ENCODE measurements at places on chromosomes 7 and 10. TPM values are rescaled to one million over a fixed set of nuclear protein-coding genes. Genes with fewer than 3 reads are reported as not detected.

Gene AGR2
- 228 TPM for polyA plus RNA-seq

Gene TDRD1
- polyA plus RNA-seq = 0.05 TPM

Gene SPDYE2B
- not detected for polyA plus RNA-seq

Gene CREB5
- 1.5 TPM for polyA plus RNA-seq

Gene ARMC10
- 16.9 TPM for polyA plus RNA-seq

Gene ANKRD30A
- polyA plus RNA-seq = not detected

Gene HMX3
- not detected for polyA plus RNA-seq

Gene XRCC2
- 0.68 TPM for polyA plus RNA-seq

Gene SYNPO2L
- 0.12 TPM for polyA plus RNA-seq

Gene IFIT3
- polyA plus RNA-seq = 6.3 TPM

Gene PTPRZ1
- 1.2 TPM for polyA plus RNA-seq

Gene CLCN1
- polyA plus RNA-seq = 0.28 TPM

Gene FBXO24
- polyA plus RNA-seq = not detected

Gene IFIT1B
- not detected for polyA plus RNA-seq

Gene ZNF425
- polyA plus RNA-seq = 0.93 TPM

Gene PRPS1L1
- not detected for polyA plus RNA-seq

Gene LIPK
- polyA plus RNA-seq = not detected

All from stomach (tissue), 19 donors.